ENCODE measurements at places on chromosomes 5 and 9.

DNA sequence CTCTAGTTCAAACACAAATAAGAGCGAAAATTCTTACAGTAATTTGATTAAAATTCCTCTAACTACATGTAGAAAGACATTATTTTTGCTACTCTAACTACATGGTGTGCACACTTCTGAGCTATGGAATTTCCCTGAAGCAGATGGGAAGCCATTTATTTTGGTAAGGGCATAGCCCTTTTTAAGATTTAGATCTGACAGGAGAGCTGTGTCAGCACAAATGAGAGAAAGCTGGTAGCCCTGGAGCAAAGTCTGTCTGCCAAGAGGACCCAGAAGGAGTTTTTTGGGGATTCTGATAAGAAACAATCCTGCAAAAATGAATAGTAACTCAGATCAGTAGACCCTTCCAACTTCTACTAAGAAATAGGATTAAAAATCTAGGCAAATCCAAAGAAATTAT, 595.9 kb upstream of the MEF2C start:
- DNase-seq = no peak

GRCh38 chr9:87255431-87256155, 242.1 kb upstream of the DAPK1 start:
- no peak for DNase-seq

GRCh38 chr5:133698646-133699526, 86.5 kb upstream of the FSTL4 start:
- DNase-seq = no peak

- DNase-seq = no peak
Measured at GRCh38 chr5:143207563-143208364, 195.7 kb downstream of the NR3C1 start.

GRCh38 chr5:172678902-172679301, 37.8 kb downstream of the NEURL1B start:
- DNase-seq = no peak

DNA sequence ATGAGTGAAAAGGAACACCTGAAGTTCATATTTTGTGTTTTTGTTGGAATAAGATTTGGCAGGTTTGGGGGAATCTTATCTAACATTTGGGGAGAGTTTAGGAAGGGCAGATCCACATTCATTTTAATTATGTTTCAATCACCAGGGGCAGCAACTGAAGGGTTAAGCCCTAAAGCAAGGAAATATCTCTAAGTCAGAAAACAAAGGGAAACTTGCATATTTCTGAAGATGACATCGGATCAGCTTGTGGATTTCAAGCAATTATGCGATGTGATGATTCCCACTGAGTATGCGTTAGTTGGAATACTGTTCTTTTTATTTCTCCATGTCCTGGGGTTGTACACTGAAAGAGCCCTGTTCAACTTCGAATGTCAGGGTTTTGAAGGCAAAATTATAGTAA, 59.8 kb upstream of the NFIB start:
- no peak for DNase-seq

- peak; percentile 97 for DNase-seq
Measured at GRCh38 chr5:132215329-132215728, 12.3 kb downstream of the P4HA2 start.

DNA sequence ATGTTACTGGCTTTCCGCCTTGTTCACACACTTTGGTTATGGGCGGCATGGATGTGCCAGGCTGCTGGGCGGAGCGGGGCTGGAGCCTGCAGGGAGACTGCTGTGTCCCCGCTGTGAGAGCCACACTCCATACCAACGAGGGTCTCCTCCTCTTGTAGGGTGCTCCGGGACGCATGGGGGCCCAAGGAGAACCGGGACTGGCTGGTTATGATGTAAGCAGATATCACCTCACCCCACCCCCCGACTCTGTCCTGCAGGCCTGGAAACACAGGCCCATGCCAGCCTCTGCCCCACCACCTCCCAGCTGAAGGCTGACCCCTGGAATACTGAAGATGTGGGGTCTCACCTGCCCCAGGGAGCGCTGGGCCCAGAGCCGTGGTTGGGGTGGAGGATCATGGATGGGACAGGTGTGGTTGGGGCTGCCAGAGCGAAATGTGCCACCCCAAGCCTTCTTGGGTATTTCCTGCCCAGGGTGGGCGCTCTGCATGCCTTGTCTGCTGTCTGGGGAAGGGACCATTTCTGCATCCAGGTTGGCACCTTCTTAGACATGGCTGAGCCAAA, 39.3 kb upstream of the ORM1 start:
- no peak for DNase-seq

- DNase-seq = no peak
Measured at GRCh38 chr9:20407013-20407412, 215.3 kb downstream of the MLLT3 start.

DNA sequence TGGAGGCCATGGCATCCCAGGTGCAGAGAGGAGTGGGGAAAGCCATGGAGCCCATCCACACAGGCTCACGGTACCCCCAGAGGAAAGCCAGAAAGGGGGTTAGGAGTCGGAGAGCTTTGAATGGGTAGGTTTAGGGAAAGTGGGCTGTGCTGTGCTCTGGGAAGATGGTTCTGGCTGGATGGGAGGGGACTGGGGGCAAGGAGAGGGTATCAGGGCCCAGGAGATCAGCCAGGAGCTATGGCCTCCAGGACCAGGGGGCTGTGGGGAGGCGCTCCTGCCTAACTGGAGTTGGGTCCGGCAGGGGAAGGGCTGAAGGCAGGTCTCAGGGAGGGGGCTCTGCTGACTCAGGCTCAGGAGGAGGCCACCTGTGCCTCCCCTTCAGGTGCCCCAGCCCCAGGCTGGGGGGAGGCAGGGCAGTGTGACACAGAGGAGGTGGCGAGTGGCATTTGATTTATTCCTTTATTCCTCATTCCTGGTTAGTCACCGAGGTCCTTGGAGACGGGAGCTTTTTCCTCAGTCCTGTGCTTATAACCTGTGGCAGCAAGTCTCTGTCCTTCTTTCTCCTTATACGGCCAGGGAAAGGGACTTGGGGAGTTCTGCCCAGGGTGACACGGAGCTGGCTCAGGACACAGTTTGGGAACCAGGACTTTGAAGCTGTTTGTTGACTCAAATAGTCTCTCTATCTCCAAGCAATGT, 60.8 kb downstream of the TSTD2 start:
- DNase-seq = no peak

DNA sequence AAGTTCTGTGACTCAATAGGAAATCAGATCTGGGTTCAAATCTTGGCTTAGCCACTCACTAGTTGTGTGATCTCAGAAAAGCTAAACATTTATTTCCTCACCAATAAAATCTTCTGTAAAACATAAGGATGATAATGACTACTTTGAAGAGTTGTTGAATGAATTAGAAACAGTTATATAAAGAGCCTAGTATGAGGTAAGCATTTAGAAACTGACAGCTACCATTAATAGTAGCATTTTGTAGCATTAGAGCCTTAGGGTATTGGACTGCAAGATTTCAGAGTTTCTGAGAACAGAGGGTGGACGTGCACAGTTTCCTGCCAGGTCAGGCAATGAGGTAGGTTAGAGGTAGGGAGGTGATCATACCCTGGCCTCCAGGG, 293.2 kb downstream of the CWC27 start:
- DNase-seq = no peak

- DNase-seq = no peak
Measured at GRCh38 chr5:31434898-31435297, 97.0 kb downstream of the DROSHA start.

DNA sequence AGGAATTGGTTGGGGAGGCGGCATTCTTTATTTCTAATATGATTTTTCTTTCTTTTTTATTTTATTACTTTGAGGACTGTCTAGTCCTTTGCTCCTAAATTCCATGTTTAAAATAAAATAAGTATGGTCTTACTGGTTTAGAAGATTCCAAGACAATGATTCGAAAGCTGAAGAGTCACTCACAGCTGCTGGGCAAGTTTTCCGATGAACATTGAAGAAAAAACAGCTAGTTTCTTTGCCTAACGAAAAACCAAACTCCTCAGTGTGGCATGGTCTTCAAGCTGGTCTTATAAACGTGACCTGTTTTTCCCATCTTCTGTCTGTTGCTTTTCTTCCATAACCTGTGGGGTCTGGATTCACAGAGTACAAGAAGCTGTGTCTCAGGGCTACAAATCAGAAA, 25.1 kb downstream of the ZNF474 start:
- DNase-seq = peak; percentile 58

GRCh38 chr9:15524845-15525455, 14.2 kb upstream of the PSIP1 start:
- no peak for DNase-seq

DNA sequence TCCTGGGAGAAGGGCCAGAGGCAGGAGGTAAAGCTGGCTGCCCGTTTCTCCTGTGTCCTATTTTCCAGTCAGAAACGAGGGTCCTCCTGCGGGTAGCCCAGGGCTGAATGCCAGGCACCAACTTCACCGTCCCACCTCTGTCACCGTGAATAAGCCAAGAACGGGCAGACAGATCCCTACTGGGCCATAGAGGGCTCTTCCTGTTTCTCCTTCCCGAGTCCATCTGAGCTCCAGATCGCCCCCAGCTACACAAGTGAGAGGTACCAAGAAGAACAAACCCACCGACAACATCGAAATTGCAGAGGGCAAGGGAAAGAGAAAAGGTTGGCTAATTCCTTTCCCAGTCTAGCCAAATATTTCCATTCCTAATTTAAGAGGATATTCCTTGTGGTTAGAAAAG, 93.7 kb downstream of the SPOCK1 start:
- no peak for DNase-seq

- no peak for DNase-seq
Measured at GRCh38 chr5:124278636-124279035, 467.8 kb downstream of the ZNF608 start.

GRCh38 chr5:136674178-136674577, 308.8 kb upstream of the TRPC7 start:
- no peak for DNase-seq

DNA sequence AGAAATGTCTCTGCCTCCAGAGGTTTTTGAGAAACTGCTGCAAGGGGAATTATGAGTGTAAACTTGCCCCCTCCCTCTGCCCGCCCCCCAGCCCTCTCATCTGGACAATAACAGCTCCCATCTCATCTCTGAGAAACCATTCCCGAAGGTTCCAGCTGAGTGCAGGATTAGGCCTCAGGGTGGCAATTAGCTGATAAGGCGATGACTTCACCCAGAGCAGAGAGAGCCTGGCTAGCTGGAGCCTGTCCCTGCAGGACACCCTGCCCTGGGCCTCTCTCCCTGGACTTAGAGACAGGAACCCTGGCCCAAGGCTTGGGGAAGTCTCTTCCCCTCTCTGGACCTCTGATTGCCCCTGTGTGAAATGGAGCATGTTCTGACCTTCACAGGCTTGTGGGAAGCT, 45.7 kb upstream of the HAND1 start:
- DNase-seq = peak; percentile 27

DNA sequence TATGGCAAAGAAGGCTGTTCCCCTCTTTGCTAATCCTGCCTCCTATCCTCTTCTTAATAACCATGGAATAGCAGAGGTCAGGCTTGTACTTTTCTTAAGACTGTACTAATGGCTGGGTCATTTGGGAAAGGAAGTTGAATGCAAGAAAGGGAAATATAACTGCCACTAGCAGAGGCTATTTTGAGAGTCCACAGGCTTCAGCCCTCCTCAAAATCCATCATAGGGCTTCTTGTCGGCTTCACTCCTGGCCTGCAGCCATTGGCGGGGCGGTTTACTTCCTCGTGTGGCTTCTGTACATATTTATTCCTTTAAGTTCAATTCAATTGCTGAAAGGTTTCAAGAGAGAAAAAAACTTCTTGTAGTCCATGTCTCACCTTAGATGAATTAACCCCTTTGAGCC, 2.8 kb upstream of the PARP8 start:
- DNase-seq = no peak

- DNase-seq = no peak
Measured at GRCh38 chr9:137017071-137017470, 11.0 kb downstream of the ABCA2 start.

- no peak for DNase-seq
Measured at GRCh38 chr5:83099001-83099400, 21.7 kb downstream of the XRCC4 start.

DNA sequence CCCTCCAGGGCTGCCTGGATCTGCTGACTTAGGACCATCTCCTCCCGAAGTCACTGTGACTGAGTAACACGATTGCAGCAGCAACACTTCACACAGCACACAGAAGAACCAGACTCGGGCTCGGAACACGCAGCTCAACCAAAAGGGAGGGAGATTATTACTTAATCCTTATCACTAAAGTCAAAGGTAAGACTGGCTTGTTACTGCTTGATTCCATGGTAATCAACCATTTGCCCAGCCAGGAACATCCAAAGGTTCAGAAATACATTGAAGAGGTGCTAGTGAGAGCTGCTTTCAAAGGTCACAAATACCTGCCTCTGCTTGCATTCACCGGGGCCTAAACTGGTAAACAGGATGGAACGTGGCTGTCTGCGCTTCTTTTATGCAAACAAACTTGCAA, 7.7 kb downstream of the FBP1 start:
- no peak for DNase-seq

- DNase-seq = no peak
Measured at GRCh38 chr9:22379272-22379671, 67.4 kb upstream of the DMRTA1 start.

- peak; percentile 72 for DNase-seq
Measured at GRCh38 chr9:87148331-87149104, 201.2 kb upstream of the GAS1 start.

DNA sequence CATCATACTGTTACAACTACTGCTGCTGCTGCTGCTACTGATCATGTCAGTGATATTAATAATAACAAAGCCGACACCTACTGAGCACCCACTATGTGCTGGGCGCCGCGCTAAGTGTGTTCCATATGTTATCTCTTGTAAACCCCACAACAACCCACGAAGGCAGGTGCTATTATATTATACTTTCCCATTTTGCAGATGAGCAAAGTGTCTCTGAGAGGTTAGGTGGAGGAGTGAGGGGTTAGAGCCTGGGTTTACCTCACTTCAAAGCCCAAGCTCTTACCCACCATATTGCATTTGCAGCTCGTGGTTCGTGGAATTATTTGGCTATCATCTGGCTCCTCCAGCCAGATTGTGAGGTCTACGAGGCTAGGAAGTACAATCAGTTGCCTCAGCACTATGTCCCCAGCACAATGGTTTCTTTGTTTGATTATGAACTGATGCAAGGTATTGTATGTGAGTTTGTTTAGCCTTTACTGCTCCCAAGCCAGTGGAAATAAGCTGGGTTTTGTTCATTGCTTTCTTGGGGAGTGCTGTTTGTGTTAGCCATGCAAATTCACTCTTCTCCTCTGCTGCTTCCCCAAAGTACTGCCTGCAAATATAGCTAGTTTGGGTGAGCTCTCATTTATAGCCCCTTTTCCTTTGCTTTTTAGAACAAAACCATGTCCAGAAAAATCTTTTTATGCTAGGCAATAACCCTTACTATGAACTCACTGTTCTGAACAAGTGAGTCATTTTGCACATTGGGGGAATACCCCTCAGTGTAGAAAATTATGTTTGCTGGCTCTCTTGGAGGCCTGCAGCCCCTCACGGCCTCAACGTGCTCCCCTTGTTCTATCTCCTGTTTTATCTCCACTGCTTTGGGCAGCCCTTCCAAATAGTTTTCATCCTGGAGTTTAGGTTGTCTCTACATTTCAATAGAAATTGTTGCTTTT, 47.9 kb downstream of the ALG2 start:
- no peak for DNase-seq

- DNase-seq = no peak
Measured at GRCh38 chr5:89236900-89237299, 353.9 kb upstream of the MEF2C start.
